Left renal cortex interstitium (tissue), 4 donors: ENCODE measurements at places on chromosomes 7 and 10.
A peak's percentile ranks its signal among the peaks of the same experiment; 100 is the strongest.

DNA sequence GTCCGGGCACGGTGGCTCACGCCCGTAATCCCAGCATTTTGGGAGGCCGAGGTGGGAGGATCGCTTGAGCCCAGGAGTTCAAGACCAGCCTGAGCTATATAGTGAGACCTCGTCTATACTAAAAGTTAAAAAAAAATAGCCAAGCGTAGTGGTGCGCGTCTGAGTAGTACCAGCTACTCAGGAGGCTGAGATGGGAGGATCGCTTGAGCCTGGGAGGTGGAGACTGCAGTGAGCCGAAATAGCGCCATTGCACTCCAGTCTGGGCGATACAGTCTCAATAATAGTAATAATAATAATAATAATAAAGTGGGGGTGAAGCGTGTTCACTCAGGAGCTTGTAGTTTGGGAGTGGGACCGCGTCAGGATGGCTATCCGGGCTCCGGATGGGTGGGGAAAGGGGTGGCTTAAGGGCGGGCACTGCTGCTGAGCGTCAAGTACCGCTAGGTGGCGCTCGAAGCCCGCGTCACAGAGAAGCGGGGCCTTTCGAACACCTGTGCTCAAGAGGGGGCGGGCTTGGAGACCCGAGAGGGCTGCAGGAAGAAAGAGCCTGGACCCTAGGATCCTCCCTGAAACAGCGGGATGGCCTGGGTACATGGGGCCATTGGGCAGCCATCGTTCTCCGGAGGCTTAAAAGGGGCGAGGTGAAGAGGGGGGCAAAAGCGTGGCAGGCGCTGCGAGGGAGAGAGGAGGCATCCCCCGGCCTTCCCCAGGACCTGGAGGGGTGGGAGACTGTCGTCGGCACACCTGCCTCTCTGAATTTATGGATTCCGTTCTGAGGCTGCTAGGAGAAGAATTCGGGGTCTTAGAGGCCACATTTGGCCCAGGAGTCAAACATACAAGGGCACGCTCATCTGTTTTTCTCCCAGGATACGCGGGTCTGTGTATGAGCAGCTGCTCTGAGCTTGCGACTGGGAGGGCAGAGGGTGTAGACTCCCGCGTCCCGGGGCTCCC is 14.5 kb downstream of the LBX1 start:
- DNase-seq = no peak

GRCh38 chr7:46933596-46933995 is 648.3 kb downstream of the TNS3 start:
- no peak for DNase-seq

- DNase-seq = no peak
Measured at GRCh38 chr10:115141254-115141653, 48.1 kb downstream of the ATRNL1 start.

- DNase-seq = no peak
Measured at GRCh38 chr7:85135977-85136376, 50.9 kb downstream of the SEMA3D start.

DNA sequence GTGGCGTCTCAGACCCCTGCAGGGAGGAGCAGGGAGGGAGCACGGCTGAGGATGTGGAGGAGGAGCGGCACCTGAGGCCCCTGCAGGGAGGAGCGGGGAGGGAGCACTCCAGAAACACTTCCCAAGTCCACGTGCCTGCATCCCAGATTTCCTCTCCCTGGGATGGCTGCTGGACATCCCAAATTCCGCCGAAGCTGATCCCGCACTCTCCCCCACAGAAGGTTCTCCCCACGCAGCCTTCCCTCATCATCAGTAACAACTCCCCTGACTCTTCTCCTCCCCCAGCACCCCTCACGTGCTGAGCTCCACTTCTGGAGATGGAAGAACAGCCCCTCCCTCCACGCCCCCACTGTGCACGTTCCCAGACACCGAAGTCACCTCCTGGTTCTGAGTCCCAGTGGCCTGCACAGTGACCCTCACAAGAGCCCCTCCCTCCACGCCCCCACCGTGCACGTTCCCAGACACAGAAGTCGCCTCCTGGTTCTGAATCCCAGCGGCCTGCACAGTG is 17.8 kb upstream of the FOXL3 start:
- no peak for DNase-seq

- no peak for DNase-seq
Measured at GRCh38 chr7:15905251-15906040, 219.0 kb upstream of the MEOX2 start.

DNA sequence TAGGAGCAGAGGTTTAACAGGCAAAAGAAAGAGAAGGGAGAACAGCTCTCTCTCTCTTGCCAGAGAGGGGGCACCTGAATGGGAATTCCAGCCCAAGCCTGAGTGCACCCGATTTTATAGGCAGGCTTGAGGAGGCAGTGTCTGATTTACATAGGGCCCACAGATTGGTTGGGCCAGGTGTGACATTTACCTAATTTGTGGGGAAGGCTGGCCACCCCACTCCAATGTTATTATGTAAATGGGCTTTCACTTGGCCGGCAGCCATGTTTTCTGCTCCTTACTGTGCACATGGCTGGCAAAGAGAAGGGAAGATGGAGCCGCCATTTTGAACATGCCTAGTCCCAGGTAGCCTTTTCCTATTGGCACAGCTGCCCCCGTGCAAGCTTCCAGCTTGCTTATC is 735.5 kb upstream of the AUTS2 start:
- DNase-seq = no peak

GRCh38 chr7:101739775-101740398 is 77.5 kb upstream of the CUX1 start:
- no peak for DNase-seq

GRCh38 chr10:73906524-73907447 is 4.1 kb upstream of the PLAU start:
- peak; percentile 68 for DNase-seq

GRCh38 chr7:2004841-2005725 is 227.7 kb downstream of the MAD1L1 start:
- no peak for DNase-seq

GRCh38 chr10:103416436-103417147 is 20.2 kb downstream of the PDCD11 start:
- DNase-seq = peak; percentile 26

- no peak for DNase-seq
Measured at GRCh38 chr10:102935939-102936605, 18.0 kb downstream of the CNNM2 start.

DNA sequence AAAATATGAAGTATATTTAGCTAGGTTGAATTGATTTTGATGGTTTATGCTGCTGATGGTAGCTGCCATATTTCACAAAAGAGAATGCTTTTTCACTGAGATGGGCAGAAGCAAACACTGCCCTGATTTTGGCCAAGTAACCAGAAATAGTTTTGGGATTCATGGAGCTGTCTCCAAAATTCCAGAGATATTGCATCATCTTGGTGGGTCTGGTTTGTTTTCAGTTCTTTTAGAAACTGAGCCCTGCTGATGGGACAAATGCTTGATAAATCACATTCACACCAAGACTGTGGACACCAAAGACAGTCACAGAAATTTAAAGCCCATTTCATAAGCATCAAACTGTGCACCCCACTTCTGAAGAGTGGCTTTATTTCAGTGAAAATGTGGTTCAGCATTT is 140.5 kb downstream of the BICC1 start:
- no peak for DNase-seq

DNA sequence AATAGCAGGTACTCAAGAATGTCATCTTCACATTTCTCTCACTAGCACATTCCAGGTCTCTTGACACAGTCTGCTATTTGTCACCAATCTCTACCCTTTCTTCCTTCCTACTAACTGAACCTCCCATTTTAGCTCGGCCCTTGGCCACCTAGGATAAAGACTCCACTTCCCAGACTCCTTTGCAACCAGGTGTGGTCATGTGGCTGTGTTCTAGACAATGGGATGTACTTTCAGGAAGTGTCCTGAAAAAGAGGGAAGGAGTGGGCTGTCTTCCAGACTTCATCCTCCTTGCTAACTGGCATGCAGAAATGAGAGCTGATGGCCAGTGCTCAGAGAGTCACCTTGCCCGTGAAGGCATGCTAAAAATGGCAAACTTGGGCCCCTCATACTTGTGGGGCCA is 139.2 kb downstream of the AMPH start:
- DNase-seq = no peak

- no peak for DNase-seq
Measured at GRCh38 chr7:139915864-139916716, 87.0 kb downstream of the TBXAS1 start.

- no peak for DNase-seq
Measured at GRCh38 chr10:84798312-84798711, 469.9 kb downstream of the CCSER2 start.

GRCh38 chr7:31408140-31408729 is 67.7 kb upstream of the NEUROD6 start:
- no peak for DNase-seq

- DNase-seq = no peak
Measured at GRCh38 chr10:125085258-125086054, 74.9 kb downstream of the CTBP2 start.

DNA sequence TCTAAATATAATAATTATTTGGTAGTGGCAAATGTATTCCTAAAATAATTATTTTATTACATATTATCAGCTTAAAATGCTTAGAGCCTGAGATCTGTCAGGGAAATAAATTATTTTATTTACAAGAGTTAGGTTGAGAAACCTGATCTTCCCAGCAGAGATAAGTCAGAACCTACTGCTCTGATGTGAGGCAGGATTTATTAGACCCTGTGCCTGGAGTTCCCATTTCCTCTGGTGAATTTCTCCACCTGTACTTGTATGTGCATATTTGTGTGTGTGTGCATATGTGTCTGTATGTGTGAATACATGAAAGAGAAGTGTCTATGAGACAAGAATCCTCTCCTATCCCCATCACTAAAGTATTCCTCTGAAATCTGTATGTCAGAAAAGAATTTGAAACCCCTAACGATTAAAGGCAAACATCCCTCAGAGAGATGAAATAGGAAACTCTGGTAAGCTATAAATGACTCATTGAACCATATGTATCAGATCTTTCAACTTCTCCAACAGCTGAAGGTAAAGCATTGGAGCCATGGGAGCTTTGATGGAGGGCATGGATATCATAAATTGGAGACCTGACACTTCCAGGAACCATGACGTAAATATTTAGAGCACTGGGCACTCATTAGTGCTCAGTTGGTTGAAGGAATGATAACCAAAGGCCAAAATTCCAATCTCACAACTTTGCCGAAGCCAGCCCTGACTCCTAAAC is 190.9 kb downstream of the XPNPEP1 start:
- DNase-seq = no peak

DNA sequence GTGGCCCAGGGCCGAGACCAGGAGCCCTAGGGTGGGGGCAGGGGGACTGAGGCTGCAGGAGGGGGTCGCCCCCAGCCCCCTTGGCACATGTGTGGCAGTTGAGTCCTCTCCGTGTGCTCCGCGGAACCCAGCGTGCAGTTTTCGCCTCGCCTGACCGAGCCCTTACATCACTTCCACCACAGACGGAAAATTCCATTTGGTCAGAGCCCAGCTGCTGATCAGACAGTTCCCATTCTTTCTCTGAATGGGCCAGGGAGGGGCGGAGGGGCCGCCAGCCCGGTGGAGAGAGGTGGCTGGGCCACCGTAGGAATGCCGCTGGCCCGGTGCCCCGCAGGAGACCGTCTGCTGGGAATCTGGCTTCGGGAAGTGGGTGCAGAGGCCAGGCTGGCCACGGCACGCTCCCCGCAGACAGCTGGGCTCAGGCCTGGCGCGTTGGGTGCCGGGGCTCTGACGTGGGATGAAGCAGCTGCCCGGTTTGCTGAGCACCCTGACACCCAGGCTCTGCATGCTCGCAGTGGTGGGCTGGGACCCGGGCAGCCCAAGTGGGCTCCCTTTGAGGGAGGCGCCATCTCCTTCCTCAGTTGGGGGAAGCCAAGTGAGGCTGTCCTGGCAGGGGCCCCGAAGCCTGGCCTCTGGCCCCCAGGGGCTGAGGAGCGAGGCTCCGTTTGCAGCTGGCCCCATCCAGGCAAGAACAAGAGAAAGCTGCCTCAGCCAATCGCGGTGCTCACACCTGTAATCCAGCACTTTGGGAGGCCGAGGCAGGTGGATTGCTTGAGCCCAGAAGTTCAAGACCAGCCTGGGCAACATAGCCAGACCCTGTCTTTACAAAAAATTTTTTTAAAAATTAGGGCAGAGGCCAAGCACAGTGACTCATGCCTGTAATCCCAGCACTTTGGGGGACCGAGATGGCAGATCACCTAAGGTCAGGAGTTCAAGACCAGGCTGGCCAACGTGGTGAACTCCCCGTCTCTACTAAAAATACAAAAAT is 9.9 kb downstream of the TTYH3 start:
- peak; percentile 70 for DNase-seq

DNA sequence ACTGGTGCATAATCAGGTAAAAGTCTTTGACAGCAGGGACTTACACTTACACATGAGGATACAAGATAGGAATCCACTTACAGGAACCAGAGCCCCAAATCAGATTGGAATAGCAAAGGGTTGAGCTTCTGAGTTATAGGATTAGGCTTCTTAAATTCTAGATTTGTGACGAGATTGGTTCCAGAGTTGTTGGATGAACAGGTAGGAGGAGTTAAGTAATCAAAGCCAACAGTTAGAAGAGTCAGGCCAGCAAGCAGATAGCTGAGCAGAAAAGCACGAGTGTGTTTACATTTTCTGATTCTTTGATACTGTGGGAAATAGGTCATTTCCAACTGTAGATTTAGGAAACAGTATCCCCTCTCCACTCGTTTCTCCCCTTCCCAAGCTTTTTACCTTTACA is 167.0 kb downstream of the MDFIC start:
- no peak for DNase-seq

DNA sequence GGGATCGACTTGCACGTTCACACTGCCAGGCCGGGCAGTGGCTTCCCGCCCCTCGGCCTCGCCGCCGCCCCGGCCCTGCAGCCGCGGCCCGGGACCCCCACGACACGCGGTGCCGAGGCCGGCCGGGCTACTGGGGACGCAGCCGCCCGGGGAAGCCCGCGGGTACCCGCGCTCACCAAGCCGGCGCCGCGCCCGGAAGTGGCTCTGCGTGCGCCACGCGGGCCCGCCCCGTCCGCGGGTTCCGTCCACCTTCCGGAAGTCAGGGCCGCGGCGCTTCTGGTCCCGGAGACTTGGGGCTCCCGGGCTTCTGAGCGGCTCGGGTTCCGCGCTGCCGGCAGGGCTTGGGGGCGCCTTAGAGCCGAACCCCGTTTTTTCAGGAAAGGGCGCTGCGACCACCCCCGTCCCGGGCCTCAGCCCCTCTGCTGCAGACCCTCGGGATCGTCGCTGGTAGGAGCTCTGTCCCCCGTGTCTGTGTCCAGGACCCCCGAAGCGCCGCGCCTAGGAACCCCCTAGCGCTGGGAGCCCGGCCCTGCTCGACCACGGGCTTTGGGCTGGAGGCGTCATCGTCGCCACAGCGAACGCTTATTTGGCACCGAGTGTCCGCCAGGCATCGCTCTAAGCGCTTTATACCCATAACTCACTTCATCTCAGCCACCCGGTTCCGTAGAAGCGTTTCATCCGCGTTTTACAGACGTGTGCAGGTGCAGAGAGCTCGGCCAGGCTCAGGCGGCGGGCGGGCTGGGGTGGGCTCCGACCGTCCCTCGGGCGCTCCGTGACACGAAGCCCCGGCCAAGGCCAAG is at the start of gene PSMG3:
Gene PSMG3, minus strand, starts transcription at position 200 of the 800 bp plus-strand sequence. CDS start 693 bp downstream, outside the sequence.
- no peak for DNase-seq

- no peak for DNase-seq
Measured at GRCh38 chr7:39882148-39882784, 67.8 kb upstream of the CDK13 start.

- no peak for DNase-seq
Measured at GRCh38 chr10:26911811-26912461, 51.2 kb upstream of the ABI1 start.

GRCh38 chr10:97690133-97690532 is 3.1 kb upstream of the AVPI1 start:
- DNase-seq = no peak
